ENCODE measurements at places on chromosomes 2 and 18. TPM values are rescaled to one million over a fixed set of nuclear protein-coding genes. Genes with fewer than 3 reads are reported as not detected.

DNA sequence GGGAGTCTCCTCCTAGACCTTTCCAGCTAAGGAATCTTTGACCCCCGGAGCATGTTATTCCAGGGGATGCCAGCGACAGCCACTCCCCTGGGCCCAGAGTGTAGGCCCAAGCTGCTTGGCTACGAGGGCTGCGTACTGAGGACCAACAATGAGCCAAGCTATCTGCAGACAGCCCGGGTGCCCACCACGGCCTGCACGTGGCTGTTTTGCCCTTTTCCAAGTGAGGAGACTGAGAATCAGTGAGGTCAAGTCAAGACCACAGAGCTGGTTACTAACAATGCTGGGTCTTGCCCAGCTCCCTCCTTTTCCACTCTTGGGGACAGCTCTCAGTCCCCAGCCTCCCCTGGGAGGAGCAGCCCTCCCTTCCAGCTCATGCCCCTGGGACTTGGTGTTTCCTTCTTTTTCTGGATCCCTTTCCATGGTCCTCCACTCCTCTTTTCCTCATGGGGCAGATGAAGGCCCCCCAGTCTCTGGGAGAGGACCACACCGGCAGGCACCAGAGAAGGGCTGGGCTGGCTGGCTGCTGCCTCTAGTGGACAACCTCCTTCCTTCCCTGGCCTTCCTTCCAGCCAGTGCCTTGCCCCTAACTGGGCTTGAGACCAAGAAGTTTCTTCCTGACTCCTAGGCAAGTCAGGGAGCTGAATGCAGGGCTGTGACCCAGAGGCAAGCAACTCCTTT lies 550 bp upstream of the MALL start:
- DNase-seq: no peak

- no peak for DNase-seq
Measured at GRCh38 chr18:77250501-77250925, 865 bp downstream of the GALR1 start.

Gene LGALSL
- polyA plus RNA-seq: 41.8 TPM

GRCh38 chr2:228675091-228675490 lies 493.6 kb upstream of the SPHKAP start:
- DNase-seq: no peak

- DNase-seq: no peak
Measured at GRCh38 chr2:59885541-59885940, 667.9 kb downstream of the BCL11A start.

Gene SKA1
- polyA plus RNA-seq: 10.0 TPM

DNA sequence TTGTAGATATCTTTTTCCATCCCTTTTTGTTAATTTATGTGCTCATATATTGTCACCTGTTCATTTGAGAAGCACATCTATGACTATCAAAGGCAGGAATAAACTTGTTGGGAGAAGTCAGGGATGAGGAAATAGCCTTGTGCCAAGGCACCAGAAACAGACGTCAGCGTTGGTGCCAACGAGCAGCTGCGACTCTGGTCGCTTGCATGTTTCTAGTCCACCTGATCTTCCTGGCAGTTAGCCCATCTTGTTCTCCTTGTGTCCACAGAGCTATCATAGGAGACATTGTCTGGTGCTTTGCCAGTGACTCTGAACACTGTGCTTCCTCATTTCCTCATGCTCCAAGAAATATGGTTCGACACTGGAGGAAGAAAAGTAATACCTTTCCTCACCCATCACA lies 374.4 kb downstream of the PTPRM start:
- DNase-seq: no peak

Gene TMEM200C
- polyA plus RNA-seq: 1.4 TPM

DNA sequence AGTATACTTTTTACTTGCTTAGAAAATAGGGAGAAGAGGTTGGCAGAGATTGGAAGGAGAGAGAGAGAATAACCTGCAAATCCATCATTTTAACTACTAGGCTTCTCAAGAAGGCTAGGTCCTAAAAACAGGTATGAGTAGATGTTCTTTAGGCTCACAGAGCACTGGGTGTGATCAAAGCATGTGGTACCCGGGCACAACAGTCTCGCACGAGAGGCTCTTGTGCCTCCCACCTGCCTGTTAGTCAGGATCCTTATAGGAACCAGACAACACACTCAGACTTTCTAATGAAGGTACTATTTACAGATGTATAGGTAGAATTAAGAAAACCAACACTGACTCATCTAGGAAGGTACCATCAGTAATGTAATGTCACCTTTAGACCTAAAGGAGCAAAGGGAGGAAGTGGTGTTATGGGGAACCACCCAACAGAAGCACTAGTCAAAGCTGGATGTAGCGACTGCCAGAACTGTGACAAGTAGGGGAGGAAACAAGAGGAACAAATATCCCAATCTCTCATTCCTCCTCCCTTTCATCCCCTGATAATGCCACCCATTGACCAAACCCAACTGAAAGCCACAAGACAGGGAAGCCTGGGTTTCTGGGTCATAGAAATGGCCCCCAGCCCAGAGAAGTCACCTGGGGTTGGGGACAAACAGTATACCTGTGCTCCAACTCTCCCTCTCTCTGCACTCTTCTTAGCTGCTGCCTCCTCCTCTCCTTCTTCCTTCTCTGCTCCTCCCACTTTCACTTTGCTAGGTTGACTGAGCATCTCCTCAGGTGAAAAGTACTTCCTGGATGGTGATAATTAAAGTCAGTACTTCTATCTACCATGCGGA lies 16.0 kb upstream of the MARCHF4 start:
- no peak for DNase-seq

- no peak for DNase-seq
Measured at GRCh38 chr2:43717322-43717721, 41.1 kb upstream of the C1GALT1C1L start.

Measured in left kidney (tissue), 8 donors.